Liver (tissue), 10 donors: ENCODE measurements at places on chromosomes 7 and 10.

DNA sequence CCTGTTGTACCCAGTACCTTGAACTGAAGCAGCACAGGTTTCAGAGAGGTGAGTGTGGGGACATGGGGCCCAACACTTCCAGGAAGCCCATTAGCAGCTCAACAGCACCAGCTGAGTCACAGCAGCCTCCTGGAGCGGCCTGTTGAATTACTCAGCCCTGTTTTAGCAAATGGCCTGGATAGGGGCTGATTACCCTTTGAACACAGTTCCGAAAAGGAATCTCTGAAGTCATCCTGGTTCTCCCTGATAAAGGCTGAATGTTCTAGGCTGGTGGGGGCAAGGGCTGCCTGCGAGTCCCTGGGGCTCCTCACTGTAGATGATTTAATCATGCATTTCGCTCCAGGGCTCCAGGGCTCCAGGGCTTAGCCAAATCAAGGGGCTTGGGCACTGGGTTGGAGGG lies 287.5 kb downstream of the GRID1 start:
- DNase-seq = no peak

DNA sequence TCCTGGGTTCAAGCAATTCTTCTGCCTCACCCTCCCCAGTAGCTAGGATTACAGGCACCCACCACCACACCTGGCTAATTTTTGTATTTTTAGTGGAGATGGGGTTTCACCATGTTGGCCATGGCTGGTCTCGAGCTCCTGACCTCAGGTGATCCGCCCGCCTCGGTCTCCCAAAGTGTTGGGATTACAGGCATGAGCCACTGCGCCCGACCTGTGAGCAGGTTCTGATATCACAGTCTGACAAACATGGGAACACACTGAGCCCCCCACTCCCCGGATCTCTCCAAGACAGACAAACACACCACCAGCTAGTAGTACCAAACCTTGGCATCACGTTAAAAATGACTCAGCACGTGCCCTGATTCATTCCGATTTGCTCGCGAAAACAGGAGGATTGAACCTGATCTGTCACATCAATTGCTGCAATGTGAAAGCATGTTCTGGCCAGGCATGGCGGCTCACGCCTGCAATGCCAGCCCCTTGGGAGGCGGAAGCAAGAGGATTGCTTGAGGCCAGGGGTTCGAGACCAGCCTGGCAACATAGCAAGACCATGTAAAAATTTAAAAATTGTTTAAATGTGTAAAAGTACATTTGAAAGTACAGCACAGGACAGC lies 106.5 kb downstream of the SMURF1 start:
- DNase-seq = no peak

GRCh38 chr7:115352375-115352774 lies 430.5 kb downstream of the MDFIC start:
- no peak for DNase-seq

- DNase-seq = no peak
Measured at GRCh38 chr10:43076876-43077420, at the start of gene RET. RET (plus strand) TSS chr10:43077069; CDS start chr10:43077259, 190 bp downstream.

GRCh38 chr10:43570971-43571370 lies 3.4 kb downstream of the ZNF239 start:
- DNase-seq = no peak

- no peak for DNase-seq
Measured at GRCh38 chr10:3761021-3761686, 23.9 kb downstream of the KLF6 start.

DNA sequence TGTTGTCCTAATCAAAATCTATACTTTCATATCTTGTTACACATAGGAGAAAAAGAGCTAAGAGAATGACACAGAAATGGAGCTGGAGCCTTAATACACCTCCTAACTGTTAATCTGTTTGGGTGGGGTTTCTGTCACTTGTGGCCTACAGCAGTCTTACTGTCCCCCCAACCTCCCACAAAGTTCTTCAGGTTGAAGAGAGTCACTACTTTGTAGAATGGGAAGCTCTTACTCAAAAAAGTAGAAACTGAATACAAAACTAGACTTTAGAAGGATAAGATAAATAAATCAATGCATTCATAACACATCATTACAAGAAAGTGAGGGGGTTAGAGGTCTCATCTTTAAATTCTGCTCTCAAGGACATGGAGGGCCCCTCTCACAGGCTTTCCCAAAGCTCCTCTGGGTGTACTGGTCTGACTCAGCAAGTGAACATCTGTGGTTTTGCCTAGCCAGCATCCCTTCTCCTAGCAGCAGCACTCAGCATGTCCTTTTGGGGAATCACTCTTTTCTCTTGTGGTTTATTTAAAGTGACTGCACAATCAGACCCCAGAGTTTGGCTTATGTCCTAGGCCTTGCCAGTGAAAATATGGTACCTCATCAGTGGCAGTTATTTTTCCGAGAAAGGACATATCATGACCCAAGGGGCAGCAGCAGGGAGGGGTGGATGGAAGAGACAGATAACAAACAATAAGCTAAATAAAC lies 2.0 kb upstream of the BLVRA start:
- DNase-seq = no peak

DNA sequence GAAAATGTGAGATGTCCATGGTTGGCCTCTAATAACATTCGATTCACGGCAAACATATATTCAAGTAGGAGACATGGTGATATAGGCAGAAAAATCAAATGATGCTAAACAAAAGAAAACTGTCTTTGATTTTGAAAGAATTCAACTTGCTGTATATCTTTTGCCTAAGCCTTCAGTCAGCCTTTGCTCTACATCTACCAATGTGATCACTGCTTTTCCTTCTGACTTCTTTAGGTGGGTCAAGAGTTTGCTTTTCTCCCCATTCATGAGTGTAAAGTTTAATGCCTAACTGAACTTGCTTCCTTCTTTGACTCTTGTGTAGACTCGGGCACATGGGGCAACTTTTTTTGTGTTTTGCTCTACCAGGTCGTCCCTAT lies 417 bp upstream of the HIF1AN start:
- no peak for DNase-seq

- DNase-seq = no peak
Measured at GRCh38 chr7:43491984-43492383, 90.9 kb upstream of the STK17A start.

- no peak for DNase-seq
Measured at GRCh38 chr10:101091546-101092290, 29.9 kb downstream of the KAZALD1 start.

- DNase-seq = no peak
Measured at GRCh38 chr10:109933984-109934565, 10.8 kb upstream of the XPNPEP1 start.

- no peak for DNase-seq
Measured at GRCh38 chr10:63772491-63772890, 251.3 kb downstream of the REEP3 start.

DNA sequence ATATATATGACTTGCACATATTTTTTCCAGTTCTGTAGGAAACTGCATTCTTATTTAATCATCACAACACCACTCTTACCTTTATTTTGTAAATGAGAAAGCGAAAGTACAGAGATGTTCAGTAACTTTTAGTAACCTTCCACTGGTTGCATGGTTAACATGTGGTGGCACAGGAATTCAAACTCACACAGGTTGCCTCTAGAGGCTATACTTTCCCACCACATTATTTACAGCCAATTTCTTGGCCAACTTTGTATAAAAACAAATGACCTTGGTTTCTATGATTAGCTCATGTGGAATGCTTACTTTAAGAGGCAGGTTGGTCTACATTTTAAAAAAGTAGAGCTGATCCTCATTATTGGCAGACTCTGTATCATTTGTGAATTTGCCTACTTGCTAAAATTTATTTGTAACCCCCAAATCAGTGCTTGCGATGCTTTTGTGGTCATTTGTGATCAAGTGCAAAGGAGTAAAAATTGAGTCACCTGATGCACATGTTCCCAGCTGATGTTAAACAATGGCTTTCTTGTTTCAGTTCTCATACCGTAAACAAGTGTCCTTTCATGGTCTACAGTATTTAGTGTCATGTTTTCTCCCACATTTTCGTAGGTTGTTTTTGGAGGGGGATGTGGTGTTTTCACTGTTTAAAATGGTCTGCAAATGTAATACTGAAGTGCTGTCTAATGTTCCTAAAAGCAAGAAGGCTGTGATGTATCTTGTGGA lies 14.8 kb downstream of the BBS9 start:
- no peak for DNase-seq

GRCh38 chr7:96188174-96188581 lies 133.7 kb downstream of the SLC25A13 start:
- DNase-seq = no peak

DNA sequence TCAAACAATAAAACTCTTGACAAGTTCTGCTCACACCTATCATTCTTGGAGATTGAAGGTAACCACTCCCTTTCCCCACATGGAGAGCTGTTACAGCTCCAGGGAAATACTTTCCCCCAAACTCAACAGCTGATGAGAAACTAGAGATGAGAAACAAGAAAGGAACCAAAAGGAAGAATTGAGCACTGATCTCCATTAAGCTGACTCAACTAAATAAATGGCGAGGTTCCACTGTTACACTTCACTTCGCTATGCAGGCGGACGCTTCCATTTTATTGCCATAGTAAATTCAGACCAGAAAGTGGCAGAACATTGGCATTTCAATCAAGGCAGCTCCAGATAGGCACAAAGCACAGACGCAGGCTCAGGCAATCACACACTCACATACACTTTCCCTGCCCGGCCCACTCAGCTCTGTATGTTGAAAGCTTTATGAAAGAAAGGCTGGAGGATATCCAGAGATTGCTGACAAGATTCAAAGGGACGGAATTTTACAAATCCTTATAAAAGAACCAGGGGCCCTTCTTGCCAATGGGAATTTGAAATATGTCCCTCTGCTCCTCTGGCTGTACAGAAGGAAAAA lies 11.5 kb upstream of the YAE1 start:
- no peak for DNase-seq

DNA sequence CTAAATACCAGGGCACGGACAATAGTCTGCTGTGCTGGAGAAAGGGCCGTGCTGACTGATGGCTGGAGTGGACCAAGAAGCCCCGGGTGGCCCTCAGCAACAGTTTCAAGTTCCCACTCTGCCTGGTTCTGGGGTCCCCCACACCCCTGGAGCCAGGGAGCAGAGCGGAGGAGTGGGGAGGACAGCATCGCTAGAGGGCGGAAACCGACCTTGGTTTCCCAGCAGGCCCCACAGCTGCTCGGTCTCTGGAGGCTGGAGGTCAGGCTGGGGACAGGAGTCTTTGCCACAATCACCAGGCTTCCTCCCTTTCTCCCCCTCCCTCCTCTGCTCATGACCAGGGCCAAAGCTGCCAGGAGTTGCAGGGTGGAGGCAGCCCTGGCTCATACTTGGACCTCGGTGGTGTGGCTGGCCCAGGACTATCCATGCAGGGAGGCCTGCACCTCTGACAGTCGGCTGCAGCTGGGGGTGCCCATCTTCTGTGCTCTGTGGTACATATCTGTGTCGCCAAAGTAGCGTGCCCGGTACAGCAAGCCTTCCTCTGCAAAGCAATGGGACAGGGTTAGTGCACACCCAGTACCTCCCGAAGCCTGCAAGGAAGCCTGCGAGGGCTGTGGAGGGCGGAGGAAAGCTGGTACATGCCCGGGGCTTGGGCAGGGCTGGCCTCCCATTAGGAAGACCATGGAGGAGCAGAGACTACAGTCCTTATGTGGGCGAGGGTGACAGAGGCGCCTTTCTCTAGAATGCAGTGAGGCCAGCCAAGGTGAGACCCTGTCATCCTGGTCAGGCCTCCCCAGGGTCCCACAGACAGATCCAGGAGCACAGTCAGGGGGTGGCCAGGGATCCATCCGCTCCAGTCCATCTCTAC lies 19.1 kb downstream of the DNAJB12 start:
- DNase-seq = no peak

GRCh38 chr7:37176079-37176478 lies 272.6 kb downstream of the ELMO1 start:
- no peak for DNase-seq

DNA sequence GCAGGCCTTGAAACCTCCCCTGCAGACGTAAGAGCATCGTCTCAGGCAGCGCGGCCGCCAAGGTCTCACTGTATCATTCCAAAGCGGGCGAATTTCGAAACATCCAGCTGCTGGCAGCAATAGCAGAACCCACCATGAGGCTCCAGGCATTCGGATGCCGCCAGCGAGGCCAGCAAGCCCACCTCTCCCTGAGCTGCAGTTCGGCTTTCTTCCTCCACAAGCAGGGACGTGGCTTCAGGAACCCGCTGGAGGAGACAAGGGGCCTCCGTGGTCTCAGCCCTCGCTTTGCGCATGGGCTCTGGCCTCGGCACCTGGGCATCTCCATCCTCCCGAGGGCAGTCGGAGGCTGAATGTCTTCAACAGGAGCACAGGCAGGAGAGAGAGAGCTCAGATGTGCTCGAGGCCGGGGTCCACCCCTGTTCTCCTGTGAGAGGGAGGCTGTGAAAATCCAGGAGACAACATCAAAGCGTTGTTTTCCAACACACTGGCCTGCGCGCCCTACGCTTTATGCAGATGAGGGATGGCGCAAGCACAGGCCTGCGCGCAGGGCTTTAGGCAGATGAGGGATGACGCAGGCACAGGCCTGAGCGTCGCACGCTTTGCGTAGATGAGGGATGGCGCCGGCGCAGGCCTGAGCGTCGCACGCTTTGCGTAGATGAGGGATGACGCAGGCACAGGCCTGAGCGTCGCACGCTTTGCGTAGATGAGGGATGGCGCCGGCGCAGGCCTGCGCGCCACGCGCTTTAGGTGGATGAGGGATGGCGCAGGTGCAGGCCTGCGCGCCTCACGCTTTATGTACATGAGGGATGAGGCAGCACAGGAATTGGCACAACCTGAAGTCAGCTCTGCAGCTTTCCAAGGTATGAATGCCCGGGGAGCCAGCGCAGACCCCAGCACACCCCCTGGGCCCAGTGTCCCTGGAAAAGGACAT lies 103.2 kb downstream of the WDR37 start:
- DNase-seq = peak; percentile 14

DNA sequence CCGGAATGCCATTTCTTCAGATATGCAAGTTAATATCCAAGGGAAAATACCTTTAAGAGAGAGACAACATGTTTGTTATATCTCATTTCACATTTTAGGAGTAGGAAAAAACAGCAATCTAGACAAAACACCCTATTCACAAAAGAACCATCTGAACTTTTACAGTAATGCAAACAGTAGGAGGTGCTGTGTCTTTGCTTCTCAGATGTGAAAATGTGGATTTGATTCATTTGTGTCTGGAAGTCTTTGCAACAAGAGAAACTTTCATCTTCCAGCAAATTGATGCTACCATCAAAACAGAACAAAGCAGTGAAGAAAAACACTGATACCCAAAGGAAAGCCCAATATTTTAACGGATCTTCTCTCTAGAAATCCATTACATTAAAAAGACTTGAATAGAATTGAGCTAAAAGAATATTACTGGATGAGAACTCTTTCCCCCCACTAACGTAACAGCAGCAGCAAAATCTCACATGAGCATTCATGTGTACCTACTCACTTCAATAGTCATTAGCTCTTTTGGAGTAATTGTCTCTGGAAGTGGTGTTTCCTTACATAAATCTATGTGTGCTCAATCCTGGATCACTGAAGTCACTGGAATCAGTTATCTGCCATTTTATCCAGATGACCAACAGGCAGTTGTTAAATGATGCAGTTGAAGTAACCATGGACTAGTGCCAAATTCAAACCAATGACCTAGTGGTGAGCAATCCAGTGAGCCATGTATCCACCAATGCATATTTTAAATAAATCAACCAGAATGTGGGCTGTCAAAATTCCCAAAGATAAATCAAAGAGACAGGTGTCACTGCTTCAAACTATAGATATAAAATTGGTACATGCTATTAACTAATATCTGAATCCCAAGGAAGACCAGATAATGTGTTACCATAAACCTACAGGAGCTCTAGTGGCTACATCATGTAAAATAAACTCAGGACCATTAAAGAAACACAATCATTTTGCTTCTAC lies 1.8 kb downstream of the SEMA3C start:
- DNase-seq = no peak
